Posterior vena cava (tissue), 2 donors: ENCODE measurements at places on chromosomes 12 and 14. TPM values are rescaled to one million over a fixed set of nuclear protein-coding genes. Genes with fewer than 3 reads are reported as not detected.

Gene CLEC2A
- total RNA-seq = not detected

DNA sequence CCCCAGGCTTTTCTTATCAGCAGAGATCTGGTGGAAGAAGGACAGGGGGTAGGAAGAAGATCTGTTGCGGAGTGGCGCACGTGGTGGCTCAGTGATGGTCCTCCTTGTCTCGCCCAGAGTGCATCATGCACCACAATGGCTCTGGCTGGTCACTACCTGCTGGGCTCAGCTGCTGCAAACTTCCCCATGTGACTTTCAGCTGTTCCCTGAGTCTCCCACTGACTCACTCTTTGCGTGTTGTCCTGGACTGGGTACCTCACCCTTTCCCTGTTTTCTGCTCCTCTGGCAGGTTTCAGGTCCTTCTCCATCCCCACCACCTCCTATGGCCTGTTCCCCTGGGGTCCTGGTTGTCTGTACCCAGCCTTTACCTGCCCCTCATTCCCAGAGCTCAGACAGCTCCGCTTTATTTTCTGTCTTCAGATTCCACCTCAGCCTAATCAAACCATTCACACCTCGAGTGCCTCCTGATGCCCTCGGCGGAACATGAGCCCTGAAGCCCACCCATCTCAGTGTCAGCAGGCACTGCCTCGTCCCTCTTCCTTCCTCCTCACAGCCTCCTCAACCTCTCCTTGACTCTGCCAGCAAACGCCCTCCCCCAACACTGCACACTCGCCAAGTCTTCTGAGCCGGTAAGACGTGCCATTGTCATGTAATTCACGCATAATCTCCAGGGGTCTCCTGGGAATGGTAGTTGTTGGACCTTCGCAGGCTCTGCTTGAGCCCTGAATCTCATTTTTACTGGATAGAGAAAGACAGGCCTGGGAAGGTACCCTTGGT lies 1.8 kb downstream of the C1R start:
- peak; percentile 80 for DNase-seq

DNA sequence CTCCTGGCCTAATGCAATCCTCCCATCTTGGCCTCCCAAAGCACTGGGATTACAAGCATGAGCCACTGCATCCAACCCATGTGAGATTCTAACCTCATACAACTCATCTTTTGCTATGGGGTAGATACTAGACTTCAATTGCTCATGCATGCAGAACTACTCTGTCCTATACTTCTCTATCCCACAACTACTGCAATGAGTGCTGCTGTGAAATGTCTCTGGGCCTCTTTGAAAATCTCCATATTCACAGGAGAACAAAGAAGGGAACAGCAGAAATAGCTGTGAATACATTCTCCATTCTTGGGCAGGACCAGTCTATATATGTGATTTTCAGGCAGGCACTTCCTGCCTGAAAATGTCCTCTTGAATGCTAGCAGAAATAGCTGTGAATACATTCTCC lies 220.7 kb upstream of the GRIP1 start:
- DNase-seq = no peak

- DNase-seq = no peak
Measured at GRCh38 chr12:131455581-131456110, 255.2 kb upstream of the SFSWAP start.

GRCh38 chr14:54002653-54003052 lies 46.0 kb upstream of the BMP4 start:
- no peak for DNase-seq

- no peak for DNase-seq
Measured at GRCh38 chr14:38208618-38209562, 1.2 kb downstream of the SSTR1 start.

GRCh38 chr14:98022541-98023520 lies 1225.6 kb downstream of the VRK1 start:
- DNase-seq = no peak

GRCh38 chr14:58598804-58599525 lies 38.8 kb upstream of the DACT1 start:
- peak; percentile 30 for DNase-seq
